ENCODE measurements at places on chromosomes 11 and 22. TPM values are rescaled to one million over a fixed set of nuclear protein-coding genes. Genes with fewer than 3 reads are reported as not detected.

GRCh38 chr11:108524422-108524821 lies 26.2 kb upstream of the POGLUT3 start:
- DNase-seq = no peak

GRCh38 chr11:70717936-70718595 lies 319.7 kb downstream of the CTTN start:
- DNase-seq = no peak

GRCh38 chr11:72100462-72100861 lies 2.6 kb downstream of the LAMTOR1 start:
- DNase-seq = no peak

DNA sequence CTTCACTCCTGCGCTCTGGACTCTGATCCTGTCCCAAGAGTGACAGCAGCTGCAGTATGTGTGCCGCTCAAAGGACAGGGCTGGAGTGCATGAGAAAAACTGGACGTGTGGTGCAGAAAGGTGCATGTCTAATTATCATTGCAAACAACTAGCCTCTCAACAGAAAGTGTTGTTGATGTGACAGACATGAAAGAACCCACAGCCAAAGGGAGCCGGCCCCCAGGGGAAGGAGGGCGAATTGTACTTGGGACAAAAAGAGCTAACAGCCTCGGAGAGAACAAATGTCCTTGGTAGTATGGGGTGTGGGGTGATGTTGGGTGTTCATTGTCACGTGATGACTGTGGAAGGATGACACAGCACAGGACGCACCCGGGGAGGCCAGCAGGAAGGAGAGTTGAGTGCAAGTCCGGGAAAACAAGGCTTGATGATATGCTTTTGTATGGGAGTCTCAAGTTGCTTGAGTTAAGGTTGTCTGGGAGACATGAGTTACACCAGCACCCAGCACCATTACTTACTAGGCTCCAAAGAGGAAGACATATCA lies 325.5 kb downstream of the NTM start:
- no peak for DNase-seq

GRCh38 chr11:18600915-18601569 lies 1.5 kb downstream of the MISFA start:
- DNase-seq = no peak

GRCh38 chr11:74354036-74354435 lies 42.6 kb upstream of the P4HA3 start:
- DNase-seq = no peak

DNA sequence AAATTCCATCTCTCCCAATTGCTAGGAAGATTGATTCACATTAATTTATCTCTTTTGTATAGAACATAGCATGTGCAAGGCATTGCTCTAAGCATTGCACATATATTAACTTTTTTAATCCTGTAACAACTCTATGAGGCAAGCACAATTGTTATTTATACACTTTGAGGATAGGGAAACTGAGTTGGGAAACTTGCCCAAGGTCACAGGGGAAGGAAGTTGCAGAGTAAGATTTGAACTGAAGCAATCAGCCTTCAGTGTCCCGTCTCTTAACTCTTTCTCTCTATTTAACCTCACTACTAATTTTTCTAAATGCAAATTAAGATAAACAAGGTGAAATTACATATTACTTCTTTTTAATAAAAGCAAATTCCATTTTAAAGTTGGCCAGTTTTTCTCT lies 22.2 kb downstream of the OR56B4 start:
- no peak for DNase-seq

- no peak for DNase-seq
These were observed 131.6 kb downstream of the MPPED2 start for GRCh38 chr11:30454541-30454940.

- no peak for DNase-seq
These were observed 11.0 kb downstream of the DDB2 start for GRCh38 chr11:47225552-47226400.

- no peak for DNase-seq
These were observed 188.5 kb upstream of the MPPED2 start for GRCh38 chr11:30774496-30775232.

GRCh38 chr11:7671347-7672215 lies 1.7 kb downstream of the CYB5R2 start:
- no peak for DNase-seq

- DNase-seq = peak; percentile 63
These were observed 13.0 kb downstream of the MRPL21 start for GRCh38 chr11:68890490-68891231.

GRCh38 chr11:115104851-115105453 lies 399.3 kb downstream of the CADM1 start:
- no peak for DNase-seq

DNA sequence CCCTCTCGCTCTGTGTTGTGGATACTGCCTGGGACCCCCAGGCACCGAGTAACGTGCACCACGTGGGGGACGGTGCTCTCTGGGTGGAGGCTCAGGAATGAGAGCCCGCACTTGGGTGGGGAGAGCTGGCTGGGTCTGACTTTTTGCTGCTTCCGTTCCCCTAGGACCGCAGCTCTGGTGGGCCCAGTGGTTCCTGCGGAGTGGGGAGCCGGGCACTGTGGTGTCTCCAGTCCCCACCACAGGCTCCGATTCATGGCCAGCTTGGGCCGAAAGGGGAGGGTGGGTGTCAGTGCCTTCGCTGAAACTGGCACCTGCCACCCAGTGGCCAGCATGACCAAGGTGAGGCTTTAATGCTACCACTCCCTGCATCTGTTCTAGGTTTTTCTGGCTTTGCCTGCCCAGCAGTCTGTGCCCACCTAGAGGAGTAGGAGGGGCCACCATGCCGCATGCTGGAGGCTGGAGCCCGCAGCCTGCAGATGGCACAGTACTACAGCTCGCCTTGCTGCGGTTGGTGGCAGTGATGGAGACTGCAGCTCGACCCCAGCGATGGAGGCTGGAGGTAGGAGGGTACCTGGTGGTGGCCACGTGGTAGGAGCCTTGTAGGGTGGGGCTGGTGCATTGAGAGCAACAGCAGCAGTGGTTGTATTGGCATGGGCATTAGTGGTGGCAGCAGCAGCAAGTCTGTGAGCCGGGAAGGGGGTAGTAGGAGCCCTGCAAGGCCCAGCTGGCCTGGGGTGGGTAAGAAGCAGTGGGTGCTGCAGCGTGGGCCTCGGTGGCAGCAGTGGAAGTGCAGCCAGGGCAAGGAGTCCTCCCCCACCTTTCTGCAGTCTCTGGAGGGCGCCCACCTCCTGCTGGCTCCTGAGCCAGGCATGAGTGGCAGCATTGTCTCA lies 118.8 kb upstream of the VPREB1 start:
- DNase-seq = no peak

DNA sequence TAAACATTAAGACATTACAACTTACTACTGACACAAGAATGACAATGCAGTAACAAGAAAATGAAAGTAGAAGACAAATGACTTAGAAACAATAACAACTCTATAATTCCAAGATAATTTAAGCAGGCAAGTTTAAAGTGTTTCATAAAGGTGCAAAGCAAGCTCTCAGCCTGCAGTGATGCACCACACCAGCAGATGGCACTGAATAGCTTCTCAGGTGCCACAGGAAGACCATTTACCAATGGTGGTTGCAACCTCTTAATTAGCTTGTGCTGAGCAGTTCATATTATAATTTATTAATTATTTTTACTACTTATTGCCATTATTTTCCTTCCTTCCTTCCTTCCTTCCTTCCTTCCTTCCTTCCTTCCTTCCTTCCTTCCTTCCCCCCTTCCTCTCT lies 60.6 kb downstream of the NXPE2 start:
- no peak for DNase-seq

DNA sequence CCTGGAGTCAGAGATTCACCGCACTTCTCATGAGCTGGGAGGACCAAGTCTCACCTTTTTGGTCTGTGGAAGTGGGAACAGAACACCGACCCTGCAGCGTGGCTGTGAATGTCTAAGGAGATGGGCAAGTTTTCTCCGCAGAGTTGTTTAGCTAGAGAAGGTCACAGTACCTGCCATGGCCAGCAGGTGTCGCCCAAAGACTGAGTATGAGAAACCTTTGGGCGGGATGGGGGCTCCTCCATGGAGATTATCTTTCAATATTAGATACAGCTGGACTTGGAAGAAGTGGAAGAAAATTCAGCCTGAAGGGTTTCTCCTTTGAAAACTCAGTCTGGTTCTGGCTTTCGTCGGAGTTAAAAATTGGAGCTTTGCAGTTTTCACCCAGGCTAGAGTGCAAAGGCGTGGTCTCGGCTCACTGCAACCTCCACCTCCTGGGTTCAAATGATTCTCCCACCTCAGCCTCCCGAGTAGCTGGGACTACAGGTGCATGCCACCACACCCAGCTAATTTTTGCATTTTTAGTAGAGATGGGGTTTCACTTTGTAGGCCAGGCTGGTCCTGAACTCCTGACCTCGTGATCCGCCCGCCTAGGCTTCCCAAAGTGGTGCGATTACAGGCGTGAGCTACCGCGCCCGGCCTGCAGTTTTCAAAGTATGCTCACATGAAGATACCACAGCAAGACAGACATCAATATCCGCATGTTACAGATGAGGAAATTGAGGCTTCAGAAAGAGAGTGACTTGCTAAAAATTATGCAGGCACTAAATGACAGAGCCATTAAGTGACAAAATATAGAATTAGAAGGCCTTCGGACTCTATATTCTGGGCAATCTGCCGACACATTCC lies 10.7 kb upstream of the DSCAML1 start:
- no peak for DNase-seq

GRCh38 chr11:14768526-14769188 lies 123.4 kb downstream of the CYP2R1 start:
- DNase-seq = no peak

DNA sequence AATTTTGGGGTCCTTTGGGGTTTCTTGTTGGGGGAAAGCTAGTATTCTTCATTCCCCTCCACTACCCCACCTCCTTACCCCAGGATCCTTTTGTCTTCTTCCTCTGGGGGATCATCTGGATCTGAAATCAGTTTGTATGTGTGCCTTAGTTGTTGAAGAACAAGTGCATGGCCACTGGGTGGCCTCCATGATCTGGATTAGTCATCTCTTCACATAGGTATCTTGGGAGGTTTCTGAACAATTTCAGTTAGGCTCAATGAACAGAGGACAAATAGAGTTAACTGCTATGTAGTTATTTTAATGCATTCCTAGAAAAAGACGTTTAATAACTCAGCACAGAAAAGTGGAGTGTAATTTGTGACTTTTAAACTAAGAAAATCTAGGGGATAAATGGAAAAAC lies 7.1 kb upstream of the VWA5A start:
- DNase-seq = no peak

GRCh38 chr11:64285885-64286800 lies 495 bp downstream of the GPR137 start:
- DNase-seq = peak; percentile 73

DNA sequence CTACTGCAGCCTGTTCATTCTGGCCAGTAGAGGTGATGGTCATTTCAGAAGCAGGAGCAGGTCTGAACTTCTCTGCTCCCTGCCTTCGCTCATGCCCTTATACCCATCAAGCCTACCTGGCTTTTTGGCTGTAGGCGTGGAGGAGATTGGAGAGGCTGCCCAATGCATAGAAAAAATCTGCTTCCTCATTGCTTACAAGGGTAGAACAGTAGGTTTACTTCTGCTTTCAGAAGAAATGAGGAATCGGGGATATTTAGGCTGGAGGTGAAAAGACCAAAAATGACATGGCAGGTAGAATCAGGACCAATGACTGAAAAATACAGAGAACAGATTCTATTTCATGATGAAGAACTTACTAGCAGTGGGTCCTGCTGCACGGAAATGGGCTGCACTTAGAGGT lies 72.9 kb upstream of the YWHAH start:
- no peak for DNase-seq

DNA sequence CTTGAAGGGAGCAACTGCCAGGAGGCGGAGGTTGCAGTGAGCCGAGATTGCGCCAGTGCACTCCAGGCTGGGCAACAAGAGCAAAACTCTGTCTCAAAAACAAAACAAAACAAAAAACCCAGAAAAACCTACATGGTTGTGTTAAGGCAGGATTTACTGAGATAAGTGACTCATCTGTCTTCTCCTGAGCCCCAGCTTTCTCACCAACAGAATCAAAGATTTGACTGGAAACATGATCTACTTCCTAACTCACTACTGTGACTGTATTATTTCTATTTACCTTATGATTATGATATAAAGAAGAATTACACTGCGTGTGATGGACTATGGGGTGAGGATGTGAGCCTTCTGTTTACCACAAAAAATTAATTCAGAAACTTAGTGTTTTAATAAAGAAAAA lies 21.8 kb downstream of the FAM118B start:
- DNase-seq = no peak

GRCh38 chr11:107999759-108000455 lies 8.8 kb upstream of the CUL5 start:
- no peak for DNase-seq

DNA sequence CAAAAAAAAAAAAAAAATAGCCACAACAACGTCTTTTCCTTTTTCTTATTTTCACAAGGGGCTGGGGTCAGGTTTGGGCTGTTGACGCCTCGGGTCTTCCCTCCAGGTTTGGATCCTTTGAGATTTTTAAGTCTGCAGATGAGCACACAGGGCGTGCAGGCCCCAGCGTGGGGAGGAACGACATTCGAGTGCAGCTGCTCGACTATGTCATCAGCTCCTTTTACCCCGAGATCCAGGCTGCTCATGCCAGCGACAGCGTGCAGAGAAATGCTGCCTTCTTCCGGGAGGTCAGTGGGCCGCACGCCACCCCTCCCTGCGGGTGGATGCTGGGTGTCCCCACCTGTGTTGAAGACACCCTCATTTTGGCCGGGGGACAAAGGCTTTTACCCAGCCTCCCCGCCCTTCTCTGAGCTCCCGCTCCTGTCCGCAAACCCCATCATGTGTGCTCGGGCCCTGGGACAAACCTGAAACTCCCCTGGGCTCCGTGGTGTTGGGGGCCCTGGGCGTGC lies 7.7 kb downstream of the SELENOO start:
- no peak for DNase-seq

GRCh38 chr11:37504060-37504611 lies 906.1 kb upstream of the RAG2 start:
- no peak for DNase-seq

Gene MAJIN
- total RNA-seq = not detected

Gene TSGA10IP
- not detected for total RNA-seq

Gene ABTB2
- total RNA-seq = 11.4 TPM

Gene OR9G4
- not detected for total RNA-seq

Gene CRYBB1
- not detected for total RNA-seq

Gene OR52A1
- total RNA-seq = not detected

Gene PATZ1
- 21.2 TPM for total RNA-seq

Gene SHANK3
- total RNA-seq = 22.8 TPM

Gene ATXN10
- 71.7 TPM for total RNA-seq
